Right forelimb (tissue), 1 donor: ENCODE measurements at places on chromosomes 12 and 14.
A peak's percentile ranks its signal among the peaks of the same experiment; 100 is the strongest.

DNA sequence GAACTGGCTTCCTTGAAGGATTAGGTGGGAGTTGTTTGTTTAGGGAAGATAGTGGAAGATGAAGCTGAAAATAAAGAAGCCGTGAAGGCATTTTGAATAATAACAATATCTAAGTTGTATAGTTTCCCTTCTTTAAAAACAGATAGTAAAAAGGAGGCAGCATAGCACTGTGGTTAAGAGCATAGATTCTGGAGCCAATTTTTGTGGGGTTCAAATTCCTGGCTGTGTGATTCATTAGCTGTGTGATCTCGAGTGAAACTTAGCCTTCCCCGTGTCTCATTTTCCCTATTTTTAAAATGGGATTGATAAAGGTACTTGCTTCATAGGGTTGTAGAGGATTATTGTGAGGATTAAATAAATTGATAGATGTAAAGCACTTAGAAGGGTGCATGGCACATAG, 104.5 kb downstream of the MYRFL start:
- DNase-seq: no peak

GRCh38 chr12:28941248-28941647, 207.8 kb upstream of the FAR2 start:
- DNase-seq: no peak

DNA sequence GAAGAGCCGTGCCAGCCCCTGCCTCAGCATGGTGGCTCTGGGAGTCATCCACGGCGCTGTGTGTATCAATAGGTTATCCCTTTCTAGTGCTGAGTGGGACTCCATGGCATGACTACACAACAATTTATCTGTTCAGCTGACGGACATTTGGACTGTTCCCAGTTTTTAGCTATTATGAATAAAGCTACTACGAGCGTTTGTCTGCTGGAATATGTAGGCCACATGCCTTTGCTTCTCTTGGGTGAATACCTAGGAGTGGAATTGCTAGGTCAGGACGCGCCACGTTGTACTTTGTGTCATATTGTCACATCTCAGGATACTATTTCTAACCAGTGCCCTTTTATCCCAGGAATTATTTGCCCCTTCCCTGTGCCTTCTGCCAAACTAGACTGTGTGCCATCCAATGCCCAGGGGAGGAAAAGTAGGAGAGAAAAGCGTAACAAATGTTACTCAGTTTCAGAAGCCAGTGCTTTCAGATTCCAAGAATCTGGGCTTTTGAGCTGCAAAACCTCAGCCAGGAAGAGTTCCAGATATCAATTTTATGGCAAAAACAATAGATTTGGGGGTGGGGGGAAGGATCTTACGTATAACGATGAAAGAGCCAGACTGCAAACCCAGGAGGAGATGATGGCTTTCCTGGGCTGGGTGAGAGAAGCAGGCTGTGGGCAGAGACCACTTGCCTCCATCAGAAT, 62.5 kb upstream of the NCOR2 start:
- no peak for DNase-seq

DNA sequence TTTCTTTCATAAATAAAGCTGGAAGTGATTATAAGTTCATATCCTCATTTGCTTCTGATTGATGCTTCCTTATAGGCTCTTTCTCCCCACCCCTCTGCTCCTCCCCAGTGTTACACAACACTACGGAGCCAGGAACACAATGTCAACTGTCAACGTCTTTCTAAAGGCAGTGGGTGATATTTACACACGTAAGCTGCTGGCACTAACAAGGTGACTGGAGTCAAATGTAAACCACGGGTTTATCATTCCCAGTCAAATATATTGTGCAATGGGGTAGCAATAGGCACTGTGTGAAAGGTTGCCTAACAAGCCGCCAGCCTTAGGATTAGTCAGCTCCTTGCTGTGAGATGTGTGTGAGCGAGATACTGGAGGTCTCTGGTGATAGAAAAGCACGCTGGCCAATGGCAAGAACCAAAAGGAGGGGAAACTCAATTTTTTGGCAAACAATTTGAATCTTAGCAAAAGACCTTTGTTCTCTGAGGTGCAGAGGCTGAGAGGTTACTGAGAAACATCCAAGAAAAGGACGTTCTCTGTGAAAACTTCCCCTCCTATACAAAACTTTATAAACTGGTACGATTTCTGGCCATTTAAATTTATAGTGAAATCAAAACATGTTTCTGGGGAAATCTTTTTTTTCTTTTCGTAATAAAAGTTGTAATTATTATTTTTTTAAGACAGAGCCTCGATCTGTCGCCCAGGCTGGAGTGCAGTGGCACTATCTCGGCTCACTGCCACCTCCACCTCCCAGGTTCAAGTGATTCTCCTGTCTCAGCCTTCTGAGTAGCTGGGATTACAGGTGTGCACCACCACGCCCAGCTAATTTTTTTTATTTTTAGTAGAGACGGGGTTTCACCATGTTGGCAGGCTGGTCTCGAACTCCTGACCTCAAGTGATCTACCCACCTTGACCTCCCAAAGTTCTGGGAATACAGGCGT, 22.3 kb upstream of the HECTD1 start:
- no peak for DNase-seq

- DNase-seq: no peak
Measured at GRCh38 chr12:19095756-19096480, 33.6 kb upstream of the PLEKHA5 start.

GRCh38 chr14:76752744-76753143, 8.5 kb upstream of the VASH1 start:
- no peak for DNase-seq

- DNase-seq: no peak
Measured at GRCh38 chr12:685388-685787, 22.1 kb upstream of the NINJ2 start.

- DNase-seq: peak; percentile 17
Measured at GRCh38 chr14:100098171-100098570, 32.9 kb downstream of the EVL start.

- no peak for DNase-seq
Measured at GRCh38 chr14:53470351-53471043, 317.4 kb upstream of the DDHD1 start.

- DNase-seq: no peak
Measured at GRCh38 chr12:51403159-51403558, 12.0 kb upstream of the GALNT6 start.

GRCh38 chr12:57431654-57432188, 878 bp upstream of the R3HDM2 start:
- DNase-seq: no peak

GRCh38 chr14:71478542-71478941, 453.7 kb upstream of the RGS6 start:
- DNase-seq: no peak

DNA sequence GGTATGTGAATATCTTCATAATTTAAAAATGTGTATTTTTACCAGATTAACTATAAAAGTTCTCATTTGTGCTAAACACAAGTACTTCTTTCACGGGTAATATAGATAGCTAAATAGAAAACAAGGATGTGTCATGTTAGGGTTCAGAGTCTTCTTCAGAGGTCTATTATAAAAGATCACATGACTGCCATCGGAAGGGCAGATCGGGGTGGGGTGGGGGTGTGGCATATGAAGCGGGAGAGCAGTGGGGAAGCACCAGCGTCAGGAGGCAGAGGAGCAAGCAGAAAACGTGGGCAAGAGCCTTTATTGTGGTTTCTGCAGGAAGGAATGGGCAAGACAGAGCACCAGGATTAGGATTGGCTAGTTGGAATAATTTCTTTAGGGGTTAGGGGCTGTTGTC, 63.7 kb upstream of the DNM1L start:
- no peak for DNase-seq

- DNase-seq: no peak
Measured at GRCh38 chr14:104827177-104828055, 26.5 kb downstream of the ZBTB42 start.

- DNase-seq: no peak
Measured at GRCh38 chr14:71270111-71270510, 362.9 kb downstream of the PCNX1 start.

- DNase-seq: no peak
Measured at GRCh38 chr12:40726366-40726765, 34.1 kb downstream of the CNTN1 start.

GRCh38 chr12:28104903-28105864, 85.1 kb upstream of the CCDC91 start:
- no peak for DNase-seq

GRCh38 chr14:73896521-73896920, 9.9 kb downstream of the ZNF410 start:
- DNase-seq: no peak

DNA sequence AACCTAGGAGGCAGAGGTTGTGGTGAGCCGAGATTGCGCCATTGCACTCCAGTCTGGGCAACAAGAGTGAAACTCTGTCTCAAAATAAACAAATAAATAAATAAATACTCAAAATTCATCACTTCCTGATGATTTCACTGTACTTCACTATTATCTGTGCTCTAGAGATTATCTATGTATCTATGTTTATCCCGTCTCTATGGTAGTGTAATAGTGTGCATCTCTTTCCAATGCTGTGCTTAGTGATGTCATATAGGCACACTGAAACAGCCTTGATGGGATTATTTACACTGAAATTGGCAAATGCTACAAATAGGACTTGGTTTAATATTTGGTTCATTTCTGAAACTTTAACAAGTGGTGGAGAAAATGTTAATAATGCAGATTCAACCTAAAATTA, 6.5 kb downstream of the CAPS2 start:
- DNase-seq: no peak

- DNase-seq: no peak
Measured at GRCh38 chr12:41903014-41903708, 241.5 kb downstream of the GXYLT1 start.

DNA sequence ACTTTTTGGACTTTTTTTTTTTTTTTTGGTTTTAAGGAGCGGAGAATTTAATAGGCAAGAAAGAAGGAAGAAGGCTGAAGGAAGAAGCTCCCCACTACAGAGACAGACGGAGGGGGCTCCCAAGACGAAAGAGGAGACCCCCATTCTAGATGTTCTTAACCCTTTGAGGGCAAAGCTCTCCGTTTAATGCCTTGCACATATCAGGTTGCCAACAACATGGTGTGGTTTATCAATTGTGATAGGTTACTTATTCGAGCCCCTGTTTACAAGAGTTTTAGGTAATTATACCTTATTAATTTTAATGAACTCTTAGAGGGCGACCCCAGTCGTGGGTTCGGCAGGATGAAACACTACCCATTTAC, 1.2 kb upstream of the FBXO33 start:
- DNase-seq: no peak

- DNase-seq: no peak
Measured at GRCh38 chr12:9256341-9256740, 48.1 kb upstream of the PZP start.
